ENCODE measurements at places on chromosomes 4 and X.
A peak's percentile ranks its signal among the peaks of the same experiment; 100 is the strongest.

DNA sequence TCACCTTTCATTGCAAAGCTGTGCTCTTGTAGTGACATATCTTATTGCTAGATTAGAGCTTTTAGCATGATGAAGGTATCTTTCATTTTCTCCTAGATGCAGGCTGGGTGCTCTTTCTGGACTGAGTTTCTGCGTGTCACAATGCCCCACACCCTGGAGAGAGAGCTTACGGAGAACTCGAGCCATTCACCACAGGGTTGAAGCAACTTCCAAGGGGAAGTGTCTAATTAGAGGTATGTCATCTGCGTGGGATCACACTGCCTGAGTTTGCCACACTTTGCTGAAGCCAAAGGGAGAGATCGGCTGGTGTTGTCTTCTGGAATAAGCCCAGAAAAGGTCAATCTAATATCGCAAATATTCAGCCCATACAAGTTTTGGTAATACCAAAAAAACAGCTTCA lies 179.3 kb upstream of the MBNL3 start:
- DNase-seq: no peak

GRCh38 chr4:7839856-7840255 lies 99.8 kb downstream of the AFAP1 start:
- DNase-seq: no peak

- DNase-seq: no peak
Observed at GRCh38 chrX:125131164-125131563, 188.5 kb upstream of the TEX13C start.

GRCh38 chr4:152540293-152540674 lies 4.4 kb upstream of the FBXW7 start:
- no peak for DNase-seq

DNA sequence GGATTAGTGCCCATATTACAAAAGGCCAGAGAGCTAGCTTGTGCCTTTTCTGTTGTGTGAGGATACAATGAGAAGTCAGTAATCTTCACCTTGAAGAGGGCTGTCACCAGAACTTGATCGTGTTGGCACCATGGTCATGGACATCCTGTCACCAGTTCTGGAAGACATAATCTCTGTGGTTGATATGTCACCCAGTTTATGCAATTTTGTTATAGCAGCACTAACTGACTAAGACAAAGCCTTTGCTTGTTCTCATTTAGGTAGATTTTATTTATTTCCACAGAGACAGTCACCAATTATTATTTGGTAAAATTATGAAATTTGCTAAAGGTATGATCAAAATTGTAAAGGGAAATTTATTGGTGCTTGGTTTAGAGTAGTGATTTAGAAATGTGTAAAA lies 308.8 kb upstream of the CPXCR1 start:
- no peak for DNase-seq

GRCh38 chr4:18397681-18398390 lies 376.3 kb upstream of the LCORL start:
- no peak for DNase-seq

- DNase-seq: no peak
Observed at GRCh38 chr4:16588149-16588548, 310.3 kb downstream of the LDB2 start.

DNA sequence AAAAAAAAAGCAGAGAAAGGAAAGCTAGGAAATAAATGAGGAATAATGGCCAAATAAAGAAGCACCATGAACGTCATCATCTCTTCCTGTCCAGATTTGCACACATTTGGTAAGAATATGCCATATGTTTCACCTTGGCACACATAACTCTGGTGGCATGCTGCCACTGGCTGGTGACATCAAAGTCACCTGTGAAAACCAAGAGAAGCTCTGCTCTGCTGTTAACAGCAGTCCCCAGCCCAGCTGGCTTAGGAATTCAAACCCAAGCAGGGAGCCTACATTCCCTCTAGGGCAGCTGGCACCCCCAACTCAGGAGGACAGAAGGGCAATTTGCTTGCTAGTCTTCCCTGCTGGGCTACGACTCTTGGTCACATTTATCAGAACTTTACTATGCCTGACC lies 77.6 kb downstream of the RASL11B start:
- no peak for DNase-seq

GRCh38 chr4:70863099-70863790 lies 23.6 kb upstream of the GRSF1 start:
- peak; percentile 5 for DNase-seq

DNA sequence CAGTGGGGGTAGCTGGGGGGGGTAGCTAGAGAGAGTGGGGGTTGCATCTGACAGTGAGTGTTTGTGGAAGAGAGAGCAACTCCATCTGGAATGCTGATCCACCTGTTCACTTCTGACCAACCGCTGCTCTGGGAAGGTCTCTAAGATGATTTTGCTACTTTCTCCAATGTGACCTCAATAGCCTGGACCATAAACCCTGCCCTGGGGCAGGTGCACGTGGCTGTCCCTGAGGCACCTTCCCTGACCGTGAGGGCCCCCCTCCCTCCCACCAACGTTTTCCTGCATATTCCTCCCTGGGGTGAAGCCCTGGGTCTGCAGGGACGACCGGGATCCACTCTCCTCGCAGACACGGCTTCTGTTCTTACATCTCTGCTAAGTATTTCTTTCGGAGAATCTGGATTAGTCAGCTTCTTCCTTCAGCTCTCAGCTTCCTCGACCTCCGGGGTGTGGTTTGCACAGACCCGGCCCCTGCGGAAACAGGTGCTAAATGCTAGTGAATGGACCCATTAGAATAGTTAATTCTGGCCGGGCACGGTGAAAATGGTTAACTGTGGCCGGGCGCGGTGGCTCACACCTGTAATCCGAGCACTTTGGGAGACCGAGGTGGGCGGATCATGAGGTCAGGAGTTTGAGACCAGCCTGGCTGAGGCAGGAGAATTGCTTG lies 21.4 kb upstream of the PLCXD1 start:
- DNase-seq: no peak

GRCh38 chr4:152106113-152106763 lies 345.4 kb upstream of the GATB start:
- DNase-seq: no peak

GRCh38 chr4:54228961-54229501 lies at the start of gene PDGFRA:
Gene PDGFRA (plus strand): TSS chr4:54229293. CDS start chr4:54258769, 29,476 bp downstream.
- no peak for DNase-seq

DNA sequence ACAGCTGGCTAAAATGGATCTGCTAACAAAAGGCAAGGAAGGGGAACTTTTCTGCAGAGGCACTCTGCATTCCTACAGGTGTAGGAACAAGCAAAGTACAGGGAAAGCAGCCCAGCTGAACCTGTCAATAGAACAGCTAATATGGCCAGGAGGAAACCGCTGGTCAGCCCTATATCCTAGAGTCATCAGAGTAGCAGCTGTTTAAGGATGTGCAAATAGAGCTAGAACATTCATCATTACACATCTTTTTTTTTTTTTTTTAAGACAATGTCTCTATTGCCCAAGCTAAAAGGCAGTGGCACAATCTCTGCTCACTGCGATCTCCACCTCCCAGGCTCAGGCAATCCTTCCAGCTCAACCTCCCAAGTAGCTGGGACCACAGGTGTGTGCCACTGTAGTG lies 163.0 kb downstream of the BTC start:
- DNase-seq: no peak

DNA sequence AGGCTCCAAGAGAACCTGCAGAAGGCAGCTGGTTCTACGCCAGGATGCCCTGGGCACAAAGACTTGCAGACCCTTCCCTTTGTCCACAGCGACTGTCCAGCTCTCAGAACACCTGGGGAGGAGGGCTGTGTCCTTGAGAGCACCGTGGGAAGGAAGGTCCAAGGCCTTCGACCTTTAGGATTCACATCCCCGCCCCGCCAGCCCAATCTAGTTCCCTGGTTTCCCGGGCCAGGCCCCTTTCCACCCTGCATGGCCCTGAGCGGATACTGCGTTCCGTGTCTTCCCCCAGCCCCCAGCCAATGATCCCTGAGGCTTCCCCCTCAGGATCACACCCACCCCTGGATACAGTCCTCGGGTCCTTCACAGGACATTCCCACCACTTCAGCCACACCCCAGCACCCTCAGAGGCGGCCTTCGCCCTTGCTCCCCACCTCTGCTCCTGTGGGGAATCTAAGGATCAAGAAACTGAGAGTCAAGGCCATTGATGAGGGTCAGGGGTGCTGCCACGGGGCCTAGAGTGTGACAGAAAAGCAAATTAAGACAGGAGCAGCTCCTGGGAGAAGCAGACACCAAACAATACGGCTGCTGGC lies 9.1 kb downstream of the ABCD1 start:
- DNase-seq: no peak

- no peak for DNase-seq
Observed at GRCh38 chr4:59936566-59936965, 1263.6 kb upstream of the ADGRL3 start.

GRCh38 chr4:123449780-123450179 lies 53.2 kb downstream of the SPRY1 start:
- no peak for DNase-seq

DNA sequence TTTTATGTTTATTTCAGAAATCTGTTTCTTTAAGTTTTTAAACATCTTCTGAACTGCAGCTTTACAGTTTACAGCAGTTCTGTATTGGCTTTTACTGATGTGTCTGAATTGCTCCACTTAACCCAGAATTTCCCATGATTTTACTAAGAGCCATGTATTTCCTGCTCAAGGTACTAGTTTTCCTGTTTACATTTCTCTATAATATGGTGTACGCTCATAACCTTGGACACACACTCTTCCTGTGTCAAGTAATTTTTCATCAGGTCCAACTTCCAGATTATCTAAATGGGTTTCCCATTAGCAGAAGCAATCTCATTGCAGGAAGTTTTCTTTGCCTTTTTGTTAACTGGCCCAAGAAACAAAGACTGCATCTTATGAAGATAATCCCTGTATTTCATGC lies 12.3 kb downstream of the ELF2 start:
- DNase-seq: no peak

- no peak for DNase-seq
Observed at GRCh38 chrX:10512741-10513140, 107.6 kb downstream of the MID1 start.

- no peak for DNase-seq
Observed at GRCh38 chrX:147953976-147954375, 27.2 kb upstream of the FMR1NB start.

DNA sequence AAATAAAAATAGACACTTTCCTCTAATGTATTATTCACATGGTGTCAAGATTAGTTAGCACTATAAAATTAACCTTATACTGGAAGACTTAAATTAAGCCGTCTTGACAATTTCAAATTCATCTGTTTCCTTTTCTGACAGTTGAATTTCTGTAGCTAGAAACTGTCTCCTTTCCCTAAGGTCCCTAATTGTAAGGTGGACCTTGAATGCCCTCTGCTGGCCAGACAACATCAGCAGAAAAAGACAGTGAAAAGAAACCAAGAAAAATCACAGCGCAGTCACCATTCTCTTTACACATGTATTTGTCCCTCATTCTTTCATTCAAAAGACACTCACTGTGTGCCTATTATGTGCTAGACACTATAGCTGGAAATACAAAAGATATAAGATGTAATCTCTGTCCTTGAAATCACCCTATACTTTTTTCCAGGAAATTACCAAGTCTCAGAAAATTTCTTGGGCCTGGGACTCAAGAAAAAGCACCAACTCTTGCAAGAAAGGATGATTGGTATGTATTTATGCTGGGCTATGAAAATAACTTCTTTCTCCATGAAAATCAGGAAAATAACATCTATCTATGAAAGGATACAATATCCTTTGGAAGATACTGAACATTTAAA lies 32.7 kb upstream of the AMBN start:
- DNase-seq: no peak

DNA sequence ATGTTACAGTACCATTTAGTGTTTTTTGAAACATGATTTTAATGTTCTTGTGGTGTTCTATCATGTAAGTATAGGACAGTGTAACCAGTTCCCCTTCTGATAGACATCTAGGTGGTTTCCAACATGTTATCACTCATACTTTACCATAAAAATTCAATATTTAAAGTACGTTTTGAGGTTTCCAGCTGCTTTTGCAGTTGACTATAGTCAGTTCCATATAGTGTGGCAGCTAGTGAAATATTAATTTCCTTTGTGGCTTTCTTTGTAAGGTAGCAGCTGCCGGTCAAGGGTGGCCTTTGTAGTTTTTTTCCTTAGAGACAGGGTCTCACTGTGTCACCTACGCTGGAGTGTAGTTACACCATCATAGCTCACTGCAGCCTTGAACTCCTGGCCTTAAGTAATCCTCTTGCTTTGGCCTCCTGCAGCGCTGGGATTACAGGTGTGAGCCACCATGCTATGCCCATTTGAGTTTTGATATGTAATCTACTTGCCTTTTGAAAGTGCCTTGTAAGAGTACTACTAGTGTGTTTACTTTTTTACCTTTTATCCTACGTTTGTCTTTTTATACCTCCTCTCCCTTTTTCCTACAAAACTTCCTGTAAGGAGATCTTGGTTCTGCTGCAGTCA lies 63.0 kb downstream of the ARHGAP10 start:
- DNase-seq: no peak

- DNase-seq: no peak
Observed at GRCh38 chrX:17537723-17538243, 162.8 kb downstream of the NHS start.

- DNase-seq: no peak
Observed at GRCh38 chr4:4864940-4865704, 5.7 kb downstream of the MSX1 start.

- no peak for DNase-seq
Observed at GRCh38 chrX:156001667-156002021, 4.1 kb downstream of the IL9R start.

DNA sequence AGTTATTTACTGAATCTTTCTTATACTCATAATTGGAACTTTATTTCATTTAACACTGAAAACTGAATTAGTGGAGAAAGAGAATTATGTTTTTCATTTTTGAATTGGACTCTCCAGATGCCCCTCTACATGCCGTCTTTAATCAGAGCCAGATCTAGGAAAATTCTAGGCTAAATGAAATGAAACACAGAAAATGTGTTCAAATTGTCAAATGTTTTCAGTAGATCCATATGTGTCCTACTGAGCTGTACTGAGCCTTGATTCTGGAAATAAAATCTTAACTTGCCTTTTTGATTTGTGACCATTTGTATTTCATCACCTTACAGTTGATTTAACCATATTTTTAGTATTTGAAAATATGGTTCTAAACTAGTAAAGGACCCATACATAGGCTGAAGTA lies 64.0 kb upstream of the GK2 start:
- DNase-seq: no peak

DNA sequence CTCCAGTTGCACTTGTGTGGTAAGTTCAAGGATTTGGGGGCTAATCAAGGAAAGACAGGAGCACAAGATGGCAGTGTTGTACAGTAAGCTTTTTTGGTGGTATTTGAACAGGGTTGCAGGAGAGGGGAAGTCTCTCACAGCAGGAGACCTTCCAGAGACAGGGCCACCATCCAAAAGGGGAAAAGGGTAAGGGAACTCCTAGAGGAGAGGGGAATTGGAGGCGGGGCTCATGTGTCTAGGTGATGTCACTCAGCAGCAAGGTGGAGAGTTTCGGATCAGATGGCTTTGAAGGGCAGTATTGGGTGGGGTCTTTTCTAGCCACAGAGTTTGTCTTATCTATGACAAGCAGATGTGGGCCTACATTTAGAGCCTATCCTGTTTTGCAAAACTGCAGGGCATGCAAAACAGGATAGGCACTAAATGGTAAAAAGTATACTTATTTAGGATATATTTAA lies 13.4 kb upstream of the RNF175 start:
- no peak for DNase-seq

DNA sequence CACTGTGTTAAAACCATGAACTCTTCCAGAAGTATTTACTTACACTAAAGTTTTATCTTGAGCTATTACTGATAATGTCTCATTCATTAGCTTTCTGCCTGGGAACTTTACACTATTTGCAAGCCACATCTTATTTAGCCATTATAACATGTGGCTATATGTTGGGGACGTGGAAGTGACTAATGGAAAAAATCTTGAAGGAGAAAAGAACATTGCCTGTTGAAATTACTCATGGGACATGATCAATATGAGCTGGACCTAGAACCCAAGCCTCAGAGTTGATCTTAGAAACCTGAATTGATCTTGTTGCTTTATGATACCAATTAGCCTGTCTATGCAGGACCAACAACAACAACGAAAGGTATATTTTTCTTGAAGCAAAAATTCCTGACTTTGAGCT lies 22.5 kb upstream of the ARHGAP6 start:
- no peak for DNase-seq

Measured in GM12864 (cell line).